ENCODE measurements at places on chromosomes 3 and 15.

DNA sequence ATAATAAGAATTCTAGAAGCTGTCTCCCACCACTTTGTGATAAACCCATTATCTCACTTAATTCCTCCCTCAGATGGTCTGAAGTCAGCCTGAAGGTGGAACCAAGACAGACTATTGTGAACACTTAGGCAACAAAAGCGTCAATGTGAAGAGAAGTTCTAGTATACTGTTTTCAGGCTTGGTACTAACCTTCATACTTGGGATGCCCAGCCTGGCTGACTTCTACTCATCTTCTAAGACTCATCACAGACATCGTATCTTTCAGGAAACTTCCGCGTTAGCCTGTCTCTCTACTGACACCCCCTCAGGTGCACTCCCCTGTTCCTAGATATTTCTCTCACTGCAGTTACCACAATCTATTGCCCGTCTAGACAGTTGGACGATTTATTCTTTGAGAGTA, 201.2 kb downstream of the SATB1 start:
- DNase-seq, result no peak

GRCh38 chr3:13415236-13415986, 4.7 kb downstream of the NUP210 start:
- DNase-seq, result no peak

DNA sequence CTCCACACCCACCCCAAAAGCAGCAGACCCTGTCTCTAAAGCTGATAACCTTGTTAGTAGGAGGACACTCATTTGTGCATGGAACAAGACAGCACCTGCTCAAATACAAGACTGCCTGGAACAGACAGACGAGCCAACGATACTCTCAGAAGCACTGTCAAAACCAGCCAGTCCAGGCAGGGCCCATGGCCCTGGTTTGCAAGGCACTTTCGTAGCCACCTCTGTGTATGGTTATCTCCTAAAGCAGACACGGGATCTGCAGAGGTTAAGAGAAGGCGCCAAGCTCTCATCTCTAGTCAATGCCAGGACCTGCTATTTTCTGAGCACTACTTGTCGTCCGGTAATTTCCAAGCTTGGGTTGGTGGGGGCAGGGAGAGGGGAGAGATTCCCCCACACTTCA, 10.5 kb downstream of the NTRK3 start:
- no peak for DNase-seq

DNA sequence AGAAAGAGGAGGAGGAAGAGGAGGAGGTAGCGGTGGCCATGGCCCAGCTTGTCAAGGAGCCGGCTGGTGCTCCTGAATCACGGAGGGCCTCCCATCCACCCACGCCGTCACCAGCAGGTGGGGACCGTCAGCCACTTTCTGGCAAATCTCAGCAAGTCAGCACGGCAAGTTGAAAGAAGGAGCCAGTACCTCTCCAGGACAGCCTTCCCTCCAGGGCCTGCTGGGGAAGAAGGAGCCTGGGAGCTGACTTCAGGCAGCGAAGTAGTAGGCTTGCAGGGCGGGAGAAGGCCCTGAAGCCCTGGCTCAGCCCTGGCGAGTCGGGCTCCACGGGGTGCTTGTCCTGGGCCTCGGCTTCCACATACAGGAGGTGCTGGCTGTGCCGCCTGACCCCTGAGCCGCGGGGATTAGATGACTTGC, 99.2 kb upstream of the TRPM1 start:
- DNase-seq, result no peak

GRCh38 chr15:45205192-45205591, 17.4 kb upstream of the SHF start:
- no peak for DNase-seq

DNA sequence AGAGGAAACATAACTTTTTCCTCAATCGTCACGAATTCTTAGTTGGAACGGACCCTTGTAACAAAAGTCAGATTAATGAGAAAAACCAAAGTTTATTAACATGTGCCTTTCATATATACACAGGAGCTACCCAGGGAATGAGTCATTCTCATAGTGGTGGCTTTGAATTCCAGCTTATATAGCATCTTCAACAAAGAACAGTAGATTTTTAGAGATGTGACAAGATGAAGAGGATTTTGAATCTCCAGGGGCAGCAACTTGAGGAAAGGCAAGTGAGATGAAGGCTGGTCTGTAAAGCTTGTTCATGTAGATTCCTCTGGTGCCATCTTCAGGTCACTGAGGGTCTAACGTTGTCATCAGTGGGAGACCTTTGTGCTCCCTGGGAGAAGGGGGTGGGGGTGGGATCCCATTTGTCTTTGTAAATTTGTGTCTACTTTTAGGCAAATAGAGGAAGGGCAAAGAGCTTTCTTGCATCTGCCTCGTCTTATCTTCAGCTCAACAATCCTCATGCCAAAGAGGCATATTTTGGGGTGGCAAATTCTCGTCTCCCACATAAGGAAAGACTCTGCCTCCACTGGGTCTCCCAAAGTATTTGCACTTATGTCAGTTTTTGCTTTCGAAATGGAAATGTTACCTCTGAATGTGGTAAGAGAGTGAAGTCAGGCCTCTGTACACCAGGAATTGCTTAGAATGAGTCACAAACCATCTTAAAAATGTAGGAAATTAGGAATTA, 29.5 kb downstream of the CLEC3B start:
- DNase-seq, result no peak

DNA sequence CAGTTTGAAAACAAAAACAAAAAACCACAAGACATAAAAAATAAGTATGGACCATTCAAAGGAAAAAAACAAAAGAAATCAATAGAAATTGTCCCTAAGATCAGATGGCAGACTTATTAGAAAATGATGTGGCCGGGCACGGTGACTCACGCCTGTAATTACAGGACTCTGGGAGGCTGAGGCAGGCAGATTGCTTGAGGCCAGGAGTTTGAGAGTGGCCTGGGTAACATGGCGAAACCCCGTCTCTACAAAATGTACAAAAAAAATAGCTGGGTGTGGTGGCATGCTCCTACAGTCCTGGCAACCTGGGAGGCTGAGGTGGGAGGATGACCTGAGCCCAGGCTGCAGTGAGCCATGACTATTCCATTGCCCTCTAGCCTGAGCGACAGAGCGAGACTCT, 16.6 kb downstream of the SPCS1 start:
- no peak for DNase-seq

Data from activated naive CD4-positive, alpha-beta T cell (primary cell).